Mesothelial cell of epicardium (in vitro differentiated cells): ENCODE measurements at places on chromosomes 5 and 9. TPM values are rescaled to one million over a fixed set of nuclear protein-coding genes. Genes with fewer than 3 reads are reported as not detected.

DNA sequence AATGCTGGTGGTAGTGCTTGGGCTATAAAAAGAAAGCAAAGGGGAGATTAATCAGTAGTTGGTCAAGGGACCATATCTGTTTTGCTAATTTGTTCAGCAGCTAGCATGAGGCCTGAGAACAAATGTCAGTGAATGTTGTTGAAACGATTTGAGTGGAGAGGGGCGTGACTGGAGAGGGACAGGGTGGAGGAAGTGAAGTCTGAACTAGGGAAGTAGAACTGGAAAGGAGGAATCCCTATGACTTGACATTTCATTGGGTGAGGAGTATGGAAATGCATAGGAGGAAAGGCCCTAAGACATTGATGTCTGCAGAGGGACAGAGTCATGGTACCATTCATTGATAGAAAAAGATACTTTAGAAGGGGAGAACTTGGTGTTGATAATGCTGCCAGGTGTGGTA lies 19.7 kb downstream of the TLE4 start:
- no peak for DNase-seq
- H3K4me3 ChIP-seq = no peak overlapping the region
- no peaks in the 10 kb centered on the region for H3K27me3 ChIP-seq
- H3K4me1 ChIP-seq = no peaks in the 10 kb centered on the region

DNA sequence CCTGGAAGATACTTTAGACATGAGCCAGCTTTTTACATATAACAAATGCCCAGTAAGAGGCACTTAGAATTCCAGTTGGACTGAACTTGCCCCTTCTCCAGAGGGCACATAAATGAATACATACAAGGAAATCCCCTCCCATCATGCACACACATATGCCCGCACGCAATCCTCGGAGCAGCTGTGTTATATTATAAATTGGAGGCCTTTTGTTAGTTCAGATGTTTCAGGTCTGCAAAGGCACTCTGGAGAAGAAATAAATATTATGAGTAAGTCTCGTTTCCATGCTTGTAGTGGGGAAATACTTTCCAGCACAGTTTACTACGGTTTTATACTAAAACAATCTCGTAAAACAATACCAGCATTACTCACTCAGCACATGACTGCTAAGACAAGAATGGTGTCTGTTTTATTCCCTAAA lies 17.6 kb upstream of the MUSK start:
- peak overlapping the region; percentile 59 for H3K27ac ChIP-seq

GRCh38 chr9:17795744-17796143 lies 216.9 kb downstream of the SH3GL2 start:
- H3K27ac ChIP-seq = no peak overlapping the region
- H3K4me3 ChIP-seq = no peak overlapping the region

- no peak overlapping the region for H3K4me3 ChIP-seq
- DNase-seq = no peak
- peaks cover 8% of the 10 kb centered on the region for H3K27me3 ChIP-seq
- H3K27ac ChIP-seq = no peak overlapping the region
- peaks cover 38% of the 10 kb centered on the region for H3K4me1 ChIP-seq
Observed at GRCh38 chr5:37568018-37568753, 189.1 kb downstream of the WDR70 start.

DNA sequence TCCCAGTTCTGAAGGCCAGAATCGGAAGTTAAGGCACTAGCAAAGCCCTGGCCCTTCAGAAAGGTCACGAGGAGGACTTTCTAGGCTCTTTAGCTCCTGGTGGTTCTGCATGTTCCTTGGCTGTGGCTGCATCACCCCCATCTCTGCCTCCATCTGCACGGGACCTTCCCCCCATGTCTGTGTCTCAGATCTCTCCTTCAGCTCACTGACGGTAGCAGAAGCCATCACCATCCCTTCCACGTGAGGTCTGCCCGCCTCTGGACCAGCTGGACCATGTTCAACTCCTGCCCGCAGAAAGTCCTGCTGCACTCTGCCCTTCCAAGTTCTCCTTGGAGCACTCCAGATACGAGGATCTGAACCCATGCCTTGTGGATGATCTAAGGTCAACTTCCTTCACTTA lies 242.9 kb upstream of the IRX1 start:
- H3K36me3 ChIP-seq = no peaks in the 10 kb centered on the region
- DNase-seq = no peak
- peaks cover 18% of the 10 kb centered on the region for H3K27me3 ChIP-seq
- H3K4me1 ChIP-seq = peaks cover 6% of the 10 kb centered on the region
- H3K4me3 ChIP-seq = no peak overlapping the region

GRCh38 chr9:80157561-80157983 lies 585.8 kb downstream of the TLE4 start:
- H3K27ac ChIP-seq = no peak overlapping the region
- H3K27me3 ChIP-seq = peaks cover 6% of the 10 kb centered on the region
- H3K36me3 ChIP-seq = peaks cover 3% of the 10 kb centered on the region
- H3K4me1 ChIP-seq = peaks cover 32% of the 10 kb centered on the region

DNA sequence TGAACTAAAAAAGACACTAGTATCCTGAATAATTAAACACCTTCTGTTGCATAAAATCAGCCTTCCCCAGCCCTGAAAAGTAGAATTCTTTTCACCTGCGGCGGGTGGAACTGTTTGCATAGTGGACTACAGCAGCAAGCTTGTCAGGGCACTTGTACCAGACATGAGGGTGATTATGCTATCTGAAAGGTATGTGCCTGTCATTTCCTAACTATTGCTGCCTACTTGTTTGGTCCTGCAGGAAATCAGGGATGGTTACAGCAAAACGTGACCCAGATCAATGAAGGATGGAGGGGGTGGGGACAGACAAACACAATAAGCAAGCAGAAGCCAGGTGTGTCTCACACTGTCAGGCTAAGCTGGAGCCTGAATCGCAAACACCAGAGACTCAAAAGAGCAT lies 385.6 kb downstream of the MLLT3 start:
- no peak for DNase-seq
- H3K27ac ChIP-seq = no peak overlapping the region
- H3K4me3 ChIP-seq = no peak overlapping the region
- peaks cover 1% of the 10 kb centered on the region for H3K36me3 ChIP-seq
- H3K27me3 ChIP-seq = peaks cover 2% of the 10 kb centered on the region

The NUDT2 gene
- total RNA-seq = 16.5 to 21.2 TPM (median 17.8 TPM) in 3 replicates

DNA sequence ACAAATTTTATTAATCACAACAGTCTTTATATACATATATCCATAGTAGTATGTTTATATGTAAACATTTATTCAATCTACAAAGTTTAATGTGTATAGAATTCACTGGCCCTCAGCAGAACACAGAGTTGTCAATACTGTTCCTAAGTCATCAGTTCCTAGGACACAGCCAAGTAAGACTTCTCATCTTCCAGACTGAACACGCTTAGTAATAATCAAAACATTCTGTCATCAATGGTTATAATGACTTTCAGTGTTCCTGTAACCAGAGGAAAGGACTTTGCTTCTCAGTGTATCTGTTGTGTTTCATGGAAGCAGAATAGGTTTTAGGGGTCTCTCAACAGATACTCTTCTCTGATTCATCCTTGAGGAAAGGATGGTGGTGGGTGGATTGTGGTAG lies 82.2 kb downstream of the SMIM23 start:
- H3K27me3 ChIP-seq = no peaks in the 10 kb centered on the region
- no peak overlapping the region for H3K27ac ChIP-seq
- H3K4me3 ChIP-seq = no peak overlapping the region
- H3K4me1 ChIP-seq = no peaks in the 10 kb centered on the region
- DNase-seq = no peak
- peaks cover 21% of the 10 kb centered on the region for H3K36me3 ChIP-seq

GRCh38 chr5:139597134-139597533 lies 36.0 kb downstream of the UBE2D2 start:
- no peak overlapping the region for H3K4me3 ChIP-seq
- peaks cover 13% of the 10 kb centered on the region for H3K36me3 ChIP-seq
- no peak overlapping the region for H3K27ac ChIP-seq
- no peak for DNase-seq
- no peaks in the 10 kb centered on the region for H3K4me1 ChIP-seq
- no peaks in the 10 kb centered on the region for H3K27me3 ChIP-seq

The NTRK2 gene
- total RNA-seq = 63.4 to 67.5 TPM (median 65.0 TPM) in 3 replicates

DNA sequence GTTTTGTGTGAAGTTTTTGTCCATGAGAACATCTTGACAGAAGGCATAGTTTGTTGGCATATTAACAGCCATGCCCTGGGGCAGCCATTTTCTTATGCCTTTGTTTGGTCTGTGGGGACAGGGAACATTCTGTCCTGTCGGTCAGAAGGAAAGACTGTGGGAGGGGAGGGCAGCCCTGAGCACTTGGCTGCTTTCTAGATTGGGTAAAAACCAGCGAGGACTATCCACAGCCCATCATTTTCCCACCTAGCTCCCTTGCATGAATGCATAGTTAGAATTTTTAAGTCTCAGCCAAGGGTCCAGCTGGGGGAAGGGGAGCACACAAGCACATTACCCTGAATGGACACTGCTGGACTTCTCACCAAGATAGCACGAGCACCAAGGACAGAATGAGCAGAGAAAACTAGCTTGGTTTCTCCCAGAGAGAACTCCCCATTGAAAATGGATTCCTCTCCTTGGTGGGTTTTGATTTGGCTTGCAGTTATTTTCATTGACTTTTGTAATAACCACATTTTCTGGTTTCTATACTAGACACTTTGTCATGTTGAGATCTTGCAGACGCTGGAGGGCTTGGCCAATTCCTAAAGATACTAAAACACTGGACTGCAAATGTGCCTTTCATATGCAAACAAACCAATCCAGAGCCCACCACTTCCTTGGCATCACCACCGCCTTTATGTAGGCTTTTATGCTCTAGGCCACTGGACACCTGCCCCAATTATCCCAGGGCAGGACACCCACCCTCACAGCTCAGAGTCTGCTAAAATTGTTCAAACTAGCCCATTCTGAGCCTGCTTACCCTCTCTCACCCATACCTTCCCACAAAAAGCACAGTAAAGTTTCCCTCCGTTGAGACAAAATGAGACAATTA lies 129.9 kb downstream of the BOD1 start:
- H3K36me3 ChIP-seq = no peaks in the 10 kb centered on the region
- peaks cover 3% of the 10 kb centered on the region for H3K4me1 ChIP-seq
- H3K27ac ChIP-seq = no peak overlapping the region
- H3K27me3 ChIP-seq = peaks cover 47% of the 10 kb centered on the region
- no peak for DNase-seq

DNA sequence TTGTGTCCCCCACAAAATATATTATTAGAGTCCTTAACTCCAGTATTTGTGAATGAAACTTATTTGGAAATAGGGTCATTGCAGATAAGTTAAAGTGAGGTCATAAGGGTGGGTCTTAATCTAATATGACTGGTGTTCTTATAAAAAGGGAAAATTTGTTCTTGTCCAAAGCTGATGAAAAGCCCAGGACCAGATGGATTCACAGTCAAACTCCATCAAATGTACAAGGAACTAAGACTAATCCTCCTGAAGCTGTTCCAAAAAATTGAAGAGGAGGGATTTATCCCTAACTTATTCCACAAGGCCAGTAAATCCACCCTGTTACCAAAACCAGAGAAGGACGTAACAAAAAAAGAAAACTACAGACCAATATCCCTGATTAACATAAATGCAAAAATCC lies 56.4 kb upstream of the SLIT3 start:
- H3K27ac ChIP-seq = no peak overlapping the region
- no peaks in the 10 kb centered on the region for H3K4me1 ChIP-seq
- H3K4me3 ChIP-seq = no peak overlapping the region
- peaks cover 3% of the 10 kb centered on the region for H3K27me3 ChIP-seq
- H3K36me3 ChIP-seq = no peaks in the 10 kb centered on the region
- DNase-seq = no peak

DNA sequence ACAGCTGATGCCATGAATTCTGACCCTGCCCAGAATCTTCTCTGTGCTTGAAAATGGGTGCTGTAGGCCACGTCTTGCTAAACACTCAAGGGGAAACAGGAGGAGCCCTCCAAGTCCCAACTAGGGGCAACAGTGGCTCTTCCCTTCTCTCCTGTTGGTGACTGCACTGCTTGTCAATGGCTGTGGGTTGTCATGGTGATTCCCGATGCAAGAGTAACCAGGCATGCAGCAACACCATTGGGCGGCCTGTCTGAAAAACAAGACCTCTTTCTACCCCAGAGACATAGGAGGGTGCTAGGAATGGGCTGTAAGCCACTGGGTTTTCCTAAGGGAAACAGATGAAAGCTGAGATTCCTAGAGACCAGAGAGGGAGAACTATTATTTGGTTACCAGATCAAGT lies 201.7 kb upstream of the PANK3 start:
- DNase-seq = no peak
- no peak overlapping the region for H3K4me3 ChIP-seq
- H3K4me1 ChIP-seq = peaks cover 4% of the 10 kb centered on the region
- no peak overlapping the region for H3K27ac ChIP-seq

The TMEM215 gene
- total RNA-seq = 0.07 TPM in 1 of 3 replicates, not detected in the others

DNA sequence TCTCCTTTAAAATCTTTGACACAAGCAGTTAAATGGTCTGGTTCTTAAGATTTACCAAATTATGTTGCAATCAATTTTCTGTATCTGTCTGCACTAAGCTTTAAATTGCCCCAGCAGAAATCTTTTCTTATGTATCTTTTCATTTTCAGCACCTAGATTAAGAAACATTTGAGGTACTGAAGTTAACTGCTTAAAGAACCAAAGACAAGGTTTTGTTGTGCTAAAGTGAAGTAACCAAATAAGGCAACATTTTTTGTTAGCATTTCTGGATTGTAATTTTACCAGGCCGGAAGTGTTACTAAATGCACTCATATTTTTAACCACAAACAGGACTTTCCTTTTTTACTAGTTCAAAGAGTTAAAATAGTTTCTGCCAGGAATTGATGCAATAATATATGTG lies 24.1 kb upstream of the MTAP start:
- H3K27me3 ChIP-seq = no peaks in the 10 kb centered on the region
- no peaks in the 10 kb centered on the region for H3K36me3 ChIP-seq
- H3K27ac ChIP-seq = no peak overlapping the region
- H3K4me3 ChIP-seq = no peak overlapping the region
- DNase-seq = no peak

The FNBP1 gene
- 48.3 to 52.4 TPM (median 49.9 TPM) in 3 replicates for total RNA-seq

DNA sequence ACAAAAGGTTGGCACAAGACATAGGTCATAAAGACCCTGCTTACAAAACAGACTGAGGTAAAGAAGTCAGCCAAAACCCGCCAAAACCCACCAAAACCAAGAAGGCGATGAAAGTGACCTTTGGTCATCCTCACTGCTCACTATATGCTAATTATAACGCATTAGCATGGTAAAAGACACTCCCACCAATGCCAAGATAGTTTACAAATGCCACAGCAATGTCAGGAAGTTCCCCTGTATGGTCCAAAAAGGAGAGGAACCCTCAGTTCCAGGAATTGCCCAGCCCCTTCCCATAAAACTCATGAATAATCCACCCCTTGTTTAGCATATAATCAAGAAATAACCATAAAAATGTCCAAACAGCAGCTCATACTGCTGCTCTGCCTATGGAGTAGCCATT lies 27.7 kb downstream of the MLLT3 start:
- H3K27me3 ChIP-seq = no peaks in the 10 kb centered on the region
- no peak overlapping the region for H3K27ac ChIP-seq
- no peak for DNase-seq
- H3K4me3 ChIP-seq = no peak overlapping the region
- H3K36me3 ChIP-seq = peaks cover 6% of the 10 kb centered on the region

The SOWAHA gene
- 0.52 to 0.67 TPM (median 0.64 TPM) in 3 replicates for total RNA-seq

GRCh38 chr9:123743737-123744136 lies 186.2 kb downstream of the DENND1A start:
- H3K27me3 ChIP-seq = no peaks in the 10 kb centered on the region
- DNase-seq = no peak
- no peak overlapping the region for H3K4me3 ChIP-seq
- H3K27ac ChIP-seq = no peak overlapping the region

GRCh38 chr5:130337179-130337888 lies 433.1 kb downstream of the CHSY3 start:
- DNase-seq = no peak
- no peaks in the 10 kb centered on the region for H3K36me3 ChIP-seq
- H3K27me3 ChIP-seq = no peaks in the 10 kb centered on the region
- peak overlapping the region; percentile 70 for H3K27ac ChIP-seq
- no peak overlapping the region for H3K4me3 ChIP-seq
- H3K4me1 ChIP-seq = peaks cover 6% of the 10 kb centered on the region

The KIF20A gene
- total RNA-seq = 24.4 to 27.0 TPM (median 26.8 TPM) in 3 replicates

- no peak overlapping the region for H3K4me3 ChIP-seq
- no peak for DNase-seq
- H3K27ac ChIP-seq = no peak overlapping the region
Observed at GRCh38 chr5:113989913-113990305, 372.0 kb upstream of the KCNN2 start.
